ENCODE measurements at places on chromosomes 1 and 21.

DNA sequence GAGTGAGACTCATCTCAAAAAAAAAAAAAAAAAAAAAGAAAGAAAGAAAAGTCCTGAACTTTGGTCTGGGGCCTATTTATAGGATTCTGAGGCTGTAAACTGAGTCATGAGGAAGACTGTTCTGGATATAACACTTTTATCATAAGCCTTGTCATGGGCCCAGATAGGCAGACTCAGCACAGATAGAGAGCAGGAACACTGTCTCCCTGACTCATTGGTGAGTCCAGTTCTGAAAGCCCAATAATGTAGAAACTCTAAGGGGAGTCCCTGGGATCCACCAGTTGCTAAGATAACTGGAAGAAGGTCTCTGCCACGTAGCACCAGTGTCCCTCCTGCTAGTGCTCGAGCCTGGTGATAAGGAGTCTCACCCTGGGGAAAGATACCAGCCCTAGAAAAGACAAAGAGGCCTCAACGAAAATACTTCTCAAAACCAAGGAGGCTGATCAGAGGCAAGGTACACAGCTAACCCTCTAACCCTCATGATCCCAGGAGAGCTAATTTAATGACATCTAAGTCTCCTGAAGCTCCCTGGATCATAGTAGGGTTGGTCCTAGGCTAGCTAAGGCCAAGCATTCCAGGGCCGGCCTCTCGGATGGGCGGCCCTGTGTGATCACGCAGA is 43.5 kb downstream of the LPAR3 start:
- no peak for DNase-seq

DNA sequence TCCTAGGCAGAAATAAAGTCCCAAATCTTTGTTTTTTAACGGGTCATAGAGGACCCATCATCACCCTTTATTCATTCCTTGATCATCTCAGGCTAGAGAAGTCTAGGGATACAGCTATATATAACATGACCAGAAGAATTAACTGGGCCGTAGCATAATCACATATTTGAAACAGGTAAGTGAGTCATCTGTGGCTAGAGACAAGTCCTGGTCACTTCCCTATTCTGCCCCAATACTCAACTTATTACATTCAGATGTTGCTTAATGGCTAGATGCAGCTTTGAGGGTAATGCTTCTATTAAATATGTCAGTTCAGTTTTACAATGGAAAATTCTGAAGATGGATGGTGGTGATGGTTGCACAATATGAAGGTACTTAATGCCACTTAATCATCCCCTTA is 47.0 kb downstream of the EXO1 start:
- no peak for DNase-seq

DNA sequence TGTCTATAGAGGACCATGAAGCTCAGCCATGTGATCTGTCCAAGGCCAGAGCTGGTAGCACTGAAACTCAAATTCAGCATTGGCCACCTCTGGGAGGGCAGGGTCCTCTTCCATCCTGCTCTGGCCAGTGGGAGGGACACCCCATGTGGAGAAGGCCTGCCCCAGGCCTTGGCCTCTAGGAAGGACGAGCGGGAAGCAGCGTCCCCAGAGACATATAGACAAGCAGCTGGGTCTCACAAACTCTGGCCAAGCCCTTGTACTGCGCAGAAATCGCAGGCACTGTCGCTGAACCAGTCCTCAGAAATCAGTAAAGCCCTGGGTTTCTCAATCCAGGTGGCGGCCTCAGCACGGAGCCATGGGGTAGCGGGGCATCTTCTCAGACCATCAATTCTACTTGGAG is 180.7 kb downstream of the HIVEP3 start:
- DNase-seq = no peak

DNA sequence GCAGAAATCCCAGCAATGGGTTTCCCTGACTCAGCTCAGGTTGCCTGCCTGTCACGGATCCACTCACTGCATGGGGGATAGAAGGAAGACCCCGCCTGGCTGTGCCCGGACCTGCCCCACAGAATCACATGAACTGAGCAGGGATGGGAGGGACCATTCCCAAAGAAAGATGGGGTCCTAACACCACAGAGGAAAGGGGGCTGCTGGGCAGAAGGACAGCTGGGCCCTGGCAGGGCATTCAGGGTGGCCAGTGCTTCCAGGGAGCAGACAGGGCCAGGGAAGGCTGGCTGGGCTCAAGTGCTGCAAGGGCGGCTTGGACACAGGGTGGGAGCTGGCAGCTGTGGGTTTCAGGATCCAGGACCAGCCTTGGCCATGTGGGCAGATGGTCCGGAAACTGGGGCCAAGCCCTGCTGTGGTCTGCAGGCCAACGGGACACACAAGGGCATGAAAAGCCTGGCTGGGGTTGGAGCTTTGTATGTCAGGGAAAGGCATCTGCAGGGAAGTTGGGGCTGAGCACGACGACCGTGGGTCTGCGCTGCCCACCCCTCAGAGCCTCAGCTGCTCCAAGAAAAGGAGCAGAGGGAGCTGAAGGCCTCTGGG is 723.9 kb downstream of the PTPRU start:
- DNase-seq = no peak

- DNase-seq = no peak
These were observed 202.0 kb downstream of the FMN2 start for GRCh38 chr1:240293706-240294105.

DNA sequence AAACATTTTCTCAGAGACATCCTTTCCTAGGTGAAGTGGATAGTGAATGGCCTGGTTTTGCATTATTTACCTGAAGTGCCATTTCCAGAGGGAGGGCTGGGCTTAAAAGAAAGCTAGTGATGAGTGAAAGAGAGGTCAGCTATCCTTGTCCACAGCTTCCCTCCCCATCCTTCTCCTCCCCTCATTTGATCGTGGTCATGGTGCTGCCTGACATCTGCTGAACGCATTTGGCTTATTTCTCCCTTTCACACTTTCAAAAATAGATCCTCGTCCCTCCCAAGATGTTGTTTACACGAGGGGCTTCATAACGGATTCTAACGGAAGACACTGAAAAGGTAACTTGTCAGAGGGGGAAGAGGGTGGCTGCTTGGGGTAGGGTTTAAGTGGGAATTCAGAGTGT is 66.1 kb downstream of the PRRX1 start:
- no peak for DNase-seq

DNA sequence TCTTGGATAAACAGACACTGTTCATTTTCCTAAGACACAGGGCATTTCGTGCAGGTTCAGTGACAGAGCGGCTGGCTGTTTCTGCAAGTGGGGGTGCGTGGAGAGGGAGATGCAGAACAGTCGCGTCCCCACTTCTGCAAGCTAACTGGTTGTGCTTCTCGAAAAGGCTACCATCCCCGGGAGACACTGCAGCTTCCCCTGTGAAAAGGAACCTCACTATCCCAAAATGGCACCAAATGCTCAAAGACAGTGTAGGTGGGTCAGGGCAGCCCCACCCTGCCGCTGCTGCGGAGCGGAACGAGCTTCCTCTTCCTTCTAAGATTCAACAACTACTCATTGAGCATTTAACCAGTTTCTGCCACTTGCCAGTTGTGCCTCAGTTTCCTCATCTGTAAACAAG is 19.2 kb upstream of the BACE2 start:
- no peak for DNase-seq

DNA sequence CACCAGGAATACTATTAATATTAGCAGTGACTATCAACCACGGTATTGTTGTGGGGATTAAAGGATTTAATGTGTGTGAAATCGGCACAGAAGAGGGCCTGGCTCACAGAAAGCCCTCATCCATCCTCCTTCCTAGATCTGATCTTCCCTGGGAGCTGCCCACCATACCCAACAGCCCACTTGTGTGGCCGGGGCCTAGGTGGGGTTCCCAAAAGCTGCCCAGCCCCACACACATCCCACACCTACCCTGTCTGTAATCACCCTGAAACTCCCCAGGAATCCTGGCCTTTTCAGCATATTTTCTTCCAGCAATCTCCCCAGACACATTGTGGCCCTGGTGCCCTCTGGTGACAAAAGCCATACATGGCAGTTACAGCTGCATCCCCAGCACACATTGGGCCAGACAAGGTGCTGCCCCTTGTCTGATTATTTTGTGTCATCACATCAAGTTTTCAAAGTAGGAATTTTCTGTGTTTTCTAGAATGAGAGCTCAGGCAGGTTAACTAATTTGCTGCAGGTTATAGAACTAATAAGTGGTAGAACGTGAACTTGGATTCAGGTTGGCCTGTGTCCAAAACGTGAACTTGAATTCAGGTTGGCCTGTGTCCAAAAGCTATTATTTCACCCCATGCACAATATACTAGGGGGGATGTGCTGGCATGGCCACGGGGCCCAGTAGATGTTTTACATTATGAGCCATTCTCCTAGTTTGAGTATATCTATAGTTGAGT is 5.3 kb upstream of the SLC6A9 start:
- no peak for DNase-seq

GRCh38 chr1:53559854-53560580 is 100.8 kb downstream of the DMRTB1 start:
- DNase-seq = no peak

- DNase-seq = peak; percentile 48
These were observed 301 bp upstream of the NUDT17 start for GRCh38 chr1:145845144-145845513.

Measured in GM19239 (cell line).